ENCODE measurements at places on chromosomes 3 and 15. TPM values are rescaled to one million over a fixed set of nuclear protein-coding genes. Genes with fewer than 3 reads are reported as not detected.

Gene SH2D7
- total RNA-seq: not detected

Gene HDDC3
- 9.5 TPM for total RNA-seq

Gene PIERCE2
- 1.3 TPM for total RNA-seq

Gene GPR62
- under 0.01 TPM for total RNA-seq

Gene KLHL40
- total RNA-seq: not detected

Gene SHQ1
- 30.2 TPM for total RNA-seq

Gene THRB
- 5.2 TPM for total RNA-seq

Gene OR4F6
- not detected for total RNA-seq

Gene CCDC54
- not detected for total RNA-seq

DNA sequence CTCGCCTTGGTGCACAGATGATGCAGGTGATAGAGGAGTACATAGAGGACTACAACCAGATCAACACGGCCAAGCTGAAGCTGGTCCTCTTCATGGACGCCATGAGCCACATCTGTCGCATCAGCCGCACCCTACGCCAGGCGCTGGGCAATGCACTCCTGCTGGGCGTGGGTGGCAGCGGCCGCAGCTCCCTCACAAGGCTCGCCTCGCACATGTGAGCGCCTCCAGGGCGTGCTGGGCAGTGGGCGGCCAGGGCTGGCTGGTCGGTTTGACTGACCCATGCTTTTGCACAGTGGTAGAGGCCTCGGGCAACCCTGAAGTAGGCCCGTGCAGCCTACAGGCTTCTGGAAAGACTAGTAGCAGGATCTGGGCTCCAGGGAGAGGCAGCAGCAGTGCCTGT, 63.3 kb downstream of the SEMA3G start:
- DNase-seq: no peak

DNA sequence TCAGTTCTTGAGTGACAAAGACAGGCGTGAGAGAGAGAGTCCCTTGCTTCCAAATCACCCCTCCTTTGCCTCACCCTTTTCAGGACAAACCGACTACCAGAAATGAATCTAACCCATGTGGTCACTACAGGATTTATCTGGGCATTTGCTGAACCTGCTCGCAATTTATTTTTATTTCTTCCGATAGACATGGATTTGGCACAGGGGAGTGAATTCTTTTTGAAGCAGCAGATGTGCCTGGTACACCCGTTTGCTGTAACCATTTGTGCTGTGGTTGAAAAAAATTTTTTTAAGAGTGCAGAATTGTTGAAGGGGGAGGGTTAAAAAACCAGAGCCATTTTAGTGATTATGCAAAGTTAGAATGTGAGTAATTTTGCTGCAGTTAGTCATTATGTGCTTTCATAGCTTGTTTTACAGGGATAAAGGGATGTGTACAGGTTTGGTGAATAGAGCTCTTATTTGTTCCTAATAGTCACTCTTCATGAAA, 442.0 kb downstream of the LPP start:
- peak; percentile 61 for DNase-seq

DNA sequence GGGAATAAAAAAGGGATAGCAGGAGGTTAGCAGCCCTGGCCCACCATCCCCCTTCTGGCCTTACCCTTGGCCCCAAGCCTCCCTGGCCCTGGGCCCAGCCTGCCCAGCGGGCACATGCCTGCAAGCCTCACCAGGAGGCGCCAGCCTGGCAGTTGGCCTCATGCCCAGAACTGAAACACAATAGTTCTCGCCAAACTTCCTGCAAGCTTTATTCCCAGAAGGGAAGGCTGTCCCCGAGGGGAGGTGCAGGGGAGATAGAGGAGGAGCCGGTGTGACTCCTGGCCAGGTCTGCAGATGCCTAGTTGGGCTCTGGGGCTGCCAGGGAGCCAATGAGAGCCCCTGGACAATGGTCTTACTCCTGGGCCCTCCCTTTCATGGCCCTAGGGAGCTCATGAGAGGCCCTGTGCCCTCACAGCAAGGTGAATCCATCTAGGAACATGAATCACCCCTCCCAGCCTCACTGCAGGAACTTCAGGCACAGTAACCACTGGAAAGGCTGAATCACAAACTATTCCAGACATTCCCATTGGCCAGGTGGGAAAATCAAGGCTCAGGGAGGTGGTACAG, 4.0 kb downstream of the CCDC33 start:
- peak; percentile 36 for DNase-seq

DNA sequence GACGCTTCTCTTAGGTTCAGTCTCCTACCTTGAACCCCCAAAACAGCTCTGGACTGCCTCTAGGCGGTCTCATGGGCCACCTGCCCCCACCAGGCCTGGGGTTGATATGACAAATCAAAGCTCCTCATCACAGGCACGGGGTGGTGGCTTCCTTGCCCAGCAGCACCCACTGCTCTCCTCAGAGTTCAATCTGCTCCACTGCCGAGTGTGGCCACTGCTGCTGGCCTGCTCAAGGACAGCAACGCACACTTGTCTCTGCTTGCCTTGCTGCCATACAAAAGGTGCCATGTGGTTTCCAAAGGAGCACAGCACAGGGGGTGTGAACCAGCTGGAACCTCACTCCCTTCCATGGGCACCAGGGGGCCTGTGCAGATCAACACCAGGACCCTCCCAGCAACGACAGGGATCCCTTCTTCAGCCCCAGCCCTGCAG, 10.2 kb downstream of the KBTBD13 start:
- DNase-seq: no peak

DNA sequence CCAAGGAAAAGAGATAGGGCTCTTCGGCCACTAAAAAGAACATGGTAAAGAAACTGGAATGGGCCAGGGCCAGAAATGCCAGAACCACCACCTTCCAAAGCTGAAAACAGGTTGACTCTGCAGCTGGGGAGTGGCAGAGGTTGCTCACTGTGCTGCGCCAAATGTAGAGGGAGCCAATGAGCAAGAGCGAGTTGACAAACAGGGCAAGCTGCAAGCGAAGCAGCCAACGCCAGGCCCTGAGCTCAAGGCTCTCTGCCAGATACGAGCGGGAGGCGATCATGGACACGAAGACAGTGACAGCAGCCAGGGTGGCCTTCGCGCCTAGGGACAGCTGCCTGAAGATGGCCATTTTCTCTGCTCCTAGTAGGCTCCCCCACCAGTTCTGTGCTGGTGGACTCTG, 3.1 kb downstream of the GLB1 start:
- DNase-seq: no peak

- DNase-seq: no peak
Measured at GRCh38 chr3:111465081-111465670, 76.8 kb upstream of the CD96 start.

DNA sequence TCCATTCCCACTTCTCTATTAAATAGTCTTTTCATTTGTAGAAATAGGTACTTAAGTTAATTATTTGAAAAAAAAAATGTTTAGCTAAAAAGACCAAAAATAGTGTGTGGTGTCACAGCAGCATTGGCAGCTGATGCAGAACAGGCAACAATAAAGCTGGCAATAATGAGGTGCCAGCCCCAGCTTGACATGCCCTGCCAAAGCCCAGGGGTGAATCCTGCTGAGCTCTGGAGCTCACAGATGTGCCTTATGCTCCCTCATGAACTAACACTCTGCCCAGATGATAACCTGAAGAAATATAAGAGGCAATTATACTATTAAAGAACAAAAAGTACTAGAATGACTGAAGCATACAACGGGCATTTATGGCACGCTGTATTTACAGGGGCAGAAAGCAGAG, 63.8 kb downstream of the IGSF11 start:
- no peak for DNase-seq

- DNase-seq: no peak
Measured at GRCh38 chr3:42371776-42372175, 38.6 kb downstream of the LYZL4 start.

- DNase-seq: no peak
Measured at GRCh38 chr3:128073185-128073725, 21.0 kb downstream of the SEC61A1 start.

DNA sequence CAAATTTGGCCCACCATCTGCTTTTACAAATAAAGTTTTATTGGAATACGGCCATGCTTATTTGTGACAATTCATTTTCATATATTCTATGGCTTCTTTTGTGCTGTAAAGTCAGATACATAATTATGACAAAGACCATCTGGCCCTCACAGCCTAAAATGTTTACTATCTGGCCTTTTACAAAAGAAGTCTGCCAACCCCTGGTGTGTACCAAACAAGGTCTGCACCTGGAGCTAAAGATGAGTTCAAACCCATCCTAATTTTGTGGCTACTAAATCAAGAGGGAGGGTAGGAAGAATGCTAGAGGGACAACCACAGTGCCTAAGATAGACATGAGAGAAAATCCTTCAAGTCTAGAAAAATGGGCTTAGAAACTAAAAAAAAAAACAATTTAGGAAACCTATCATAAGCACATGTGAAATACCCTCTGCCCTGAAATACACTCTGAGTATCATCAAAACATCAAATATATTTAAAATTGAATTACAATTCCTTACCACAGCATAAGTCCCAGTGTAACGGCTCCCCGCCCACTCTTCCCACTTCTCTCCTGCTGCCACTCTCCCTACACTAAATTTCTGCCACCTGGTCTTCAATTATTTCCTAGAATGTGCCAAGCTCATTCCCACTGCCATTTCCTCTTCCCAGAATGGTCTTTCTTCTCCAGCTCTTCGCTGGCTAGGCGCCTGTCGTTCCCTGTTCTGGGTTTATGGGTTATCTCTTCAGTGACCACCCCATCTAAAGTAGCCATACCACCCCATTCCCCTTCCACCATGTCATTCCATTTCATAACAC, 950.7 kb upstream of the CFAP20DC start:
- DNase-seq: no peak

- no peak for DNase-seq
Measured at GRCh38 chr3:189404797-189405484, 226.2 kb upstream of the TP63 start.

DNA sequence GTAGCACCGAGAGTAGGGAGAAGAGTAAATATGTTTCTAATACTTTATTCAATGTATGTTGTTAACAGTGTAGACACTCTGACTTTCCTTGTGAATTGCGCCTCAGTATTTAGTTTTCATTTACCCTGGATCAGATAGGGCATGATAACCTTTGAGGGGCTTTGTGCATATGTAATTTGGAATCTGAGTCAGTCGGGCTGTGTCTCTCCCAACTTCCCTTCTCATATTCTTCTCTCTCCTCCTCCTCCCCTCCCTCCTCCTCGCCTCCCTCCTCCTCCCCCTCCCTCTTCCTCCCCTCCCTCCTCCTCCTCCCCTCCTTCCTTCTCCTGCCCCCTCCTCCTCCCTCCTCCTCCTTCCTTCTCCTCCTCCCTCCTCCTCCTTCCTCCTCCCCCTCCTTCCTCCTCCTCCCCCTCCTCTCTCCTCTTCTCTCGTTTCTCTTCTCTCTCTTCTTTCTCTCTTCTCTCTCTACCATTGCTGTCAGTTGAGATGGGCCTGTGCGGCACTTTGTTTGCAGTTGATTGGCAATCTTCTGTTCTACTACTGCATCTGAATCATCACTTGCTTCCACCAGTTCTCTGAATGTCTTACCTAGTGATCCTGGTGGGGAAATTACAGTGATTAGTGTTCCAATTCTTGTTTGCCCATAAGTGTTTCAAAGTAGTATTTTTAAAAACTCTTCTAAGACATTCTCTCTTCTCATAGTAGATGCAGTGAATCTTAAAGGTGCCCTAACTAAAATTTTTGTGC, 162.3 kb downstream of the PGPEP1L start:
- DNase-seq: no peak

- DNase-seq: peak; percentile 62
Measured at GRCh38 chr15:60363087-60363549, 34.7 kb downstream of the ANXA2 start.

DNA sequence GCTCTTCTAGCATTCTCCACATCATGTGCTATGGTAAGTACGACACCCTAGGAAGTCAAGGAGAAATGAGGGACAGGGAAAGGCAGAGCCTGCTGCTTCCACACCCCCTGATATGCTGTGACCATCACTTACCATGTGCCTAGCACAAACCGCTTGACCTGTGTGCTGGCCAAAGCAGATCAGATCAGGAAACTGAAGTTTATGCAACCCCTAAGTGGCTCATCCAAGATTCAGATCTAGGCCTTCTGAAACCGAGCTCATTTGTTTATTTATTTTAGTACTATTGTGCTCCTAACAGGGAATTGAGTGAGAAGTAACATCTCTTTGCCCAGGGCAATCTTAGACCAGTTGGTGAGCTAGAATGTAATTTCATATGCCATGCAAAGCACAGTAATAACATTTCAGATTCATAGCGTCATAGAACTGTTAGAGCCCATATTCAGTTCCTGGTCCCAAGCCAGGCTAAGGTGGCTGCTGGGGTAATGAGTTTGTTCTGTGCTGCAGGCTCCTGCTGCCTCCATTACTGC, at the start of gene RTP2:
Gene RTP2, minus strand, starts transcription at position 51 of the 527 bp plus-strand sequence. CDS start 429 bp downstream, outside the sequence.
- DNase-seq: no peak

DNA sequence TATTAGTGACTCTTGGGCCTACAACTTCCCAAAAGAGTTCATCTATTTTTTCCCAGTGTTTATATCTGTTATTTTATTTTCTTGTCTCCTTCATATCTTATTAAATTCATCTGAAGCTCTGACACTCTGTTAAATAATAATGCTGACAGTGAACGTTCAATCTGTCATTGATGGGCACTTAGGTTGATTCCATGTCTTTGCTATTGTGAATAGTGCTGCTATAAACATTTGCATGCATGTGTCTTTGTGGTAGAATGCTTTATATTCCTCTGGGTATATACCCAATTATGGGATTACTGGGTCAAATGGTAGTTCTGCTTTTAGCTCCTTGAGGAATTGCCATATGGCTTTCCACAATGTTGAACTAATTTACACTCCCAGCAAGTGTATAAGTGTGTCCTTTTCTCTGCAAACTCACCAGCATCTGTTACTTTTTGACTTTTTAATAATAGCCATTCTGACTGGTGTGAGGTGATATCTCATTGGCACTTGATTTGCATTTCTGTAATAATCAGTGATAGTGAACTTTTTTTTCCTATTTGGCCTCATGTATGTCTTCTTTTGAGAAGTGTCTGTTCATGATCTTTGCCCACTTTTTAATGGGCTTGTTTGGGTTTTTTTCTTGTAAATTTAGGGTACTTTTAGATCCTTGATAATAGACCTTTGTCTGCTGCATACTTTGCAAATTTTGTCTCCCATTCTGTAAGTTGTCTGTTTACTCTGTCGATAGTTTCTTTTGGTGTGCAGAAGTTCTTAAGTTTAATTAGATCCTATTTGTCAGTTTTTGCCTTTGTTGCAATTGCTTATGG, 122.5 kb downstream of the LEKR1 start:
- DNase-seq: no peak

DNA sequence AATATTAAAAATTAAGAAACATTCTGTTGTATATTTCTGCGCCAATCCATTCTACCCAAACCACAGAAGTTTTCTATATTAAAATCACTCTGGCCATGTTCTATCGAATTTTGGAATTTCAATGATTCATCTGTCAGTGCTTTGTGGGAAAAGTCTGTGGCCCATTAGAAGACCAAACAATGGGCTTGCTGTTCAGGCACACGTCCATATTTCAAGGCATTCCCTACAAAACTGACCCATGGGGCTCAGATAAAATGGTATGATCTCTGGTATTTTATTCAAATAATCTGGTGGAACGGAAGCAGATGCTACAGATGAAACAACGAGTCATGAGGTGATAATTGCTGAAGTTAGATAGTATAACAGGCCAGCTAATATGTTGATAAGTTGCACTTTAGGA, 12.4 kb downstream of the NPHP3 start:
- no peak for DNase-seq

GRCh38 chr15:33234020-33234461, 39.5 kb upstream of the FMN1 start:
- DNase-seq: peak; percentile 46
